ENCODE measurements at places on chromosomes 13 and 19.

DNA sequence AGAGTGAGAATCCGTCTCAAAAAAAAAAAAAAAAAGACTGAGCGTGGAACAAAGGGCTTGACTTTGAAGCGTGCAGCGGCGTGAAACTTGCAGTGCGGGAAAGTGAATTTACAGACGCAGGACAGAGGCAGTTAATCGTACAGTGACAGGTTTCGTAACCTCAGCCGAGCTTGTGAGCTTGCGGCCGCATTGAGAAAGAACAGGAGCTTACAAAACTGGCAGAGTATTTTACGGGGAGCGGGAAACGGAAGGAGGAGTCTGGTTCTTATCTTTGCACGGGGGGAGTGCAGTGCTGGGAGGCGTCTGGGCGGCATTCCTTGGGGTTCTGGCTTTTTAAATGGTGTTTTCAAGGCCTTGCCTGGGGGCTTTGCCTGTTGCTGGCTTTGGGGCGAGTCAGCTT, 6.0 kb upstream of the BSG start:
- no peak for DNase-seq

GRCh38 chr19:46294494-46294893, 2.3 kb upstream of the HIF3A start:
- no peak for DNase-seq

- DNase-seq: no peak
These were observed 4.9 kb upstream of the HSPH1 start for GRCh38 chr13:31166591-31166990.

DNA sequence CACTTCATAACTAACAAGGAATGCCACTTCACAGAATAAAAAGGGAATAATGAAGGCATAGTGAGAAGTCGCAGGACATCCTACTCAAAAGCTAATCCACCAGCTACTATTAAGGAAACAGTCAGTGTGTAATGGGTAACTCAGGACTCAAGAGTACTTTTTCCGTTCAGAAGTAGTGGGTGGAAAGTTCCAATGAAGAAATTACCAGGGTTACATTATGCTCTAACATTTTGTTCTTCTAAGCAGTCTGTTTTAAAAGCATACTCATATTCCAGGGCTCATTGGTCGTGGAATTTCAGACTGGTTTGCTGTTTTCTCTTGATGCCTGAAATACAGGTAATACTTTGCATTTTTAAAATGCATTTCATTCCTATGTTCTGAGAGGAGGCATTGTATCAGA, 222.4 kb upstream of the IRS2 start:
- DNase-seq: no peak

DNA sequence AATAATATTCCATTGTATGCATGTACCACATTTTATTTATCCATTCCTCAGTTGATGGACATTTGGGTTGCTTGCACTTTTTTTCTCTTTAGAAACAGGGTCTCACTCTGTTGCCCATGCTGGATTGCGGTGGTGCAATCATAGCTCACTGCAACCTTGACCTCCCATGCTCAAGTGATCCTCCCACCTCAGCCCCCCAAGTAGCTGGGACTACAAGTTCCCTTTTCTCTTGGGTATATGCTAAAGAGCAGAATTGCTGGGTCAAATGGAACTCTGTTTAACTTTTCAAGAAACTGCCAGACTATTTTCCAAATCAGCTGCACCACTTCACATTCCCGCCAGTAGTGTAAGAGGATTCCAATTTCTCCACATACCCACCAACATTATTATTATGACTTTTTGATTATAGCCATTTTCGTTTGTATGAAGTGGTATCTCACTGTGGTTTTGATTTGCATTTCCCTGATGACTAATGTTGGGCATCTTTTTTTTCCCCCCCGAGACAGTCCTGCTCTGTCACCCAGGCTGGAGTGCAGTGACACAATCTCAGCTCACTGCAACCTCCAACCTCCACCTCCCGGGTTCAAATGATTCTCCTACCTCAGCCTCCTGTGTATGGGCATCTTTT, 7.6 kb upstream of the IPO5 start:
- DNase-seq: no peak

GRCh38 chr19:4157164-4157563, 3.7 kb downstream of the CREB3L3 start:
- DNase-seq: no peak

DNA sequence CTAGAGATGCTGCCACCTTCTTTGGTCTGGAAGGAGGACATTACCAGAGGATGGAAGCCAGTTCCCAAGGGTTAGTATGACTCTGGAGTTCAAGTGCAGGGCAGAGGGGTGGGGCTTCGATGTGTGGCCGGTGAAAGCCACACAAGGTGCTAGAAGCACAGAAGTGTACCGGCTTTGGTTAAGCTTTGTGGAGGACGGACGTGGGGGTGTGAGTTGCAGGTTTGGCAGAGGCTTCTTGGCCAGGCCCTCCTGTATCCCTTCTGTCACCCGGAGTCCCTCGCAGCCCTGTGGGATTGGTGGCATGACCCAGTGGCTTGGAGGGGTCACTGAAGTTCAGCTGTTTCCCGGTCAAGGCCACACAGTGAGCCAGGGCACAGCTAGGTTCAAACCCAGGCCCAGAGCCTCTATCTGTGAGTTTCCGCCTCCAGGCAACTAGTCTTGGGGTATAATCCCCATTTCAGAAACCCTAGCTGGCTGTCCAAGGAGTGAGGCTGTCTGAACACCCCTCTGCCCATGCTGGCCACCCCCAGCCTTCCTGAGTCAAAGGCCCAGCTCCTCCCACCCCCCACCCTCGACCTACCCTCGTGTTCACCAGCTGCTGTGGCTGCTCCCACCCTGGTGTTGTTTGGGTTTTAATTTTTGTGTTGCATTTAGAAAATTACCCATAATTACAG, 4.6 kb upstream of the SSBP4 start:
- DNase-seq: no peak

- no peak for DNase-seq
These were observed 543.0 kb downstream of the IRS2 start for GRCh38 chr13:109243311-109243951.

GRCh38 chr19:7215176-7215575, 79.0 kb downstream of the INSR start:
- DNase-seq: no peak

GRCh38 chr19:38383184-38383583, 4.7 kb downstream of the GGN start:
- no peak for DNase-seq
